ENCODE measurements at places on chromosomes 1 and 21. TPM values are rescaled to one million over a fixed set of nuclear protein-coding genes. Genes with fewer than 3 reads are reported as not detected.

DNA sequence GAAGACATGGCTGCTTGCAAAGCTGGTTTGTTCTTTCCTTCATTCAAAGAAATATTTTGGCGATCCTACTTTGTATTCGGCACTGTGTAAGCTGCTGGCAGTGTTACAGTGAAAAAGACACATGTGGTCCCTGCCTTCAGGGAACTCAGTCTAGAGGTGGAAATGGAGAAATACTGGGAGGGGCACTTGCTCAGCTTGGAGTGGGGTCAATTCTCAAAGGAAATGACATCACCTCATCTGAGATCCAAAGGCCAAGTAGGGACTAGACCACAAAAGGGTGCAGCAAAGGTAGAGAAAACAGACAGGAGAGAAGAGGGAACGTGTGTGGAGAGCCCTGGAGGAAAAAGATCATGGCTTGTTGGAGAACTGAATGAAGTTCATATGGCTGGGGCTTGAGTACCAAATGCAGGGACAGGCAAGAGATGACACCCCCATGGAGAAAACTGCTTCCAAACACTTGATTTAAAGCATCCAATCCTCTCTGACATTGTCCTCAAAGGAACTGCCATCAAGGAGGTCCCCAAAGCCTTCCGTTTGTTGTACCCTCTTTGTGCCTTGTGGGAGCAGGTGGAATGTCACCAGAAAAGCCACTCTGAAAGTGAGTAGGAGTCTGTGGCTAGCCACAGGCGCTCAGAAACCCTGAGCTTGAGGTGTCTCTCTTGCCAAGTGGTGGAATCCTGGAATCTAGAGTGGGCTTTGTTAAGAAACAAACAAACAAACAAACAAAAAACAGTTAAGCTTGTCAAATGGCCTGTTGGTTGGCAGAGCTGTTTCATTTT is 48.3 kb upstream of the TDRD10 start:
- DNase-seq: no peak

DNA sequence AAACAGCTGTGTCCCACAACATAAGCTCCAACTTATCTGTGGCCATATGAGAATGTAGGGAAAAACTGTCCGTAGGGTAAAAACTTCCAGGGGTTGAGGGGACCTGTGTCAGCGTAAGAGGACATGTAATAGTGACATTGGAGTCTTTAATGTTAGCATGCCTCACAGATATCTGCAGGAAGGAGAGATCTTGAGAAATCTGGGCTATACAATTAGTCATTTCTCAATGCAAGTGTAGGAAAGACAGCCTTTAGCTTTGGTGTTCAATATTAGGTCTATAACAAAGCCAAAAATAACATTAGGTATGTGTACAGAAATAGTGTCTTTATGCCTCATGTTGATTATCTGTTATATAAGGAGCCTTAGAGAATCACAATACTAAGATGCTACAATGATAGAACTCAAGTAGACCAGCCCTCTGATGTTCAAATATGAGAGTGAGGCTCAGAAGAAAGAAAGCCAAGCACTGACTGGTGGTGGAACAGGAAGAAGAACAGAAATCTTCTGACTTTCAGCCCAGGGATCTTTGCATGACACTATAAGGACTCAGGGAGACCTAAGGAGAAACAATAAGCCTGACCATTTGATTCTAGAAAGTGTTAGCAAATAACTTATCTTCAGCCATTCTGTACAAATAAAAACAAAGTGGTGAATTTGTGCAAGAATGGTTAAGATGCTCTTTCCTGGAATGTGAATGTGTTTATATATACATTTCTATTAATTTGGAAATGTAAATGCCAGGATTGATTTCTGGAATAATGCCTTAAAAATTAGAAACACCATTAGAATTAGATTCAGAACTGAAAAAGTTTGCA is 152.6 kb downstream of the ZC3H11B start:
- DNase-seq: no peak

- DNase-seq: no peak
Observed at GRCh38 chr1:150516616-150517015, 1.1 kb downstream of the FALEC start.

- DNase-seq: no peak
Observed at GRCh38 chr1:166868639-166869038, 7.4 kb downstream of the TADA1 start.

- no peak for DNase-seq
Observed at GRCh38 chr21:35291973-35292627, 243.0 kb upstream of the RUNX1 start.

DNA sequence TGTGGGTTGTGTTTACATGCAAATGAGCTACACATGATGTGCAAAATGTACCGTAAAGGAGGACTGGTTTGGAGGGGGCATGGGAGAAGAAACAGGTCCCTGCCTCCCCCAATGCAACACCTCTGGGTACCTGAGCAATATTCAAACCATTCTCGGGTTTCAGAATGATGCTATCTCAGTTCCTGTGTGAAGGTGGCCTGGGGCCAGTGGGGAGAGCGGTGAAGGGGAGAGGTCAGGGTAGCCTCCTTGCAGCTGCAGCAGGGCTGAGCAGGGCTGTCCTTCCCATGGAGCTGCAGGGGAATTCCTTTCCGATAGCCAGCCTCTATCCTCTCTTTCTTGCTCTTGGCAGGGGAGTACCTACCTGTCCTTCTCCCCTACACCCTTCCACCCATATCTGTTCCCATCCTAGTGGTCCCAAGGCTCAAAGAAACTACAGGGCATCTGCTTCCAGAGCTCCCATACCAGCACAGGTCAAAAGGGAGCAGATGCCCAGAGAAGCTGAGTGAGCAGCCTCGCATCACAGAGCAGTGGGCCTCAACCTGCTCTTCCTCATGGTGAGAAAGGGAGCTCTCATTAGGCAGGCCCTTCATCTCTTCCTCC is 11.9 kb downstream of the MEF2D start:
- DNase-seq: no peak

GRCh38 chr1:63975481-63975880 is 201.7 kb downstream of the ROR1 start:
- no peak for DNase-seq

DNA sequence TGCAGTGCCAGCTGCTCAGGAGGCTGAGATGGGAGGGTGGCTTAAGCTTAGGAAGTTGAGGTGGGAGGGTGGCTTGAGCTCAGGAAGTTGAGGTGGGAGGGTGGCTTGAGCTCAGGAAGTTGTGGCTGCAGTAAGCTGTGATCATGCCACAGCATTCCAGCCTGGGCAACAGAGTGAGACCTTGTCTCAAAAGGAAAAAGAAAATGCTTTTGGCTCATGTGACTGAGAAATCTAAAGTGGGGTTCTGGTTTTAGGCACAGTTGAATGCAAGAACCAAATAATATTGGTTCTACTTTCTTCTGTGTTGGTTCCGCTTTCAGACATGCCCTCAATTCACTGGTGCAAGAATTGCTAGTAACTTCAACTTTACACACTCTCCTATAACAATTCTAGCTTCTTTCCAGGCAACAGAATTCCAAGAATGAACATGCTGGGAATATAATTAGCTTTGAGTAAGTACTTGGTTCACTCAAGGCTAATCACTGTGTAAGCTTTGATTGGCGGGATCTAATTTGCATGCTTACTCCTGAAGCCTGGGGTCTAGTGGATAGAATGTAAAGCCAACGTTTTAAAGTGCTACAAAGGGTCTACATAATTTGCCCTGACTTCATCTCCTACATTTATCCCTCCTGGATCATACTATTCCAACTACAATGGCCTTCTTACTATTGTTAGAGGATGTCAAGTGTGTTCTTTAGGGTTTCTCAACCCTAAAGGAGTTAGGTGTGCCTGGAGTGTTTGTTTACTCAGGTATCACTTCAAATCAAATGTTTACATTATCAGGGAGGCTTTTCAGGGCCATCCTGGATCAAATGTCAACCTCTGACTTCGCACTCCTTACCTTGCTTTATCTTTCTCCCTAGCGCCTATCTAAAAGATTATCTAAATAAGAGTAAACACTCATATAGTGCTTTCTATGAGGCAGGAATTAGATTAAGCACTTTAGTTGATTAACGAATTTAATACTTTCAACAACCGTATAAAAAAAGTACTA is 115.1 kb downstream of the SLC16A1 start:
- no peak for DNase-seq

- DNase-seq: no peak
Observed at GRCh38 chr1:11857164-11857851, 1.4 kb downstream of the NPPB start.

DNA sequence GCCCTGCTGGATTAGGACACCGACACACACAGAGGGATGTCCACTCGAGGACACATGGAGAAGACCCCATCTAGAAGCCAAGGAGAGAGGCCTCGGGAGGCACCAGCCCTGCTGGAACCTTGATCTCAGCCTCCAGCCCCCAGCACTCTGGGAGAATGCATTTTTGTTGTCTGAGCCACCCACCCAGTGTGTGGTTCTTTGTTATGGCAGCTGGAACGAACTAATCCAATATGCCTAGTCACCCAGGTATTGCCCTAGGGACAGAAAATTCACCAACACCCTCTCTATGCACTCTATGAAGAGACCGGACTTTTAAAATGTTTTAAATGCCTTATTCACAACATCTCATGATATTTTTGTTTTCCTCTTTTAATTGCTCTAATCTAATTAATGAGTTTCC is 117.4 kb downstream of the CRYAA start:
- no peak for DNase-seq

DNA sequence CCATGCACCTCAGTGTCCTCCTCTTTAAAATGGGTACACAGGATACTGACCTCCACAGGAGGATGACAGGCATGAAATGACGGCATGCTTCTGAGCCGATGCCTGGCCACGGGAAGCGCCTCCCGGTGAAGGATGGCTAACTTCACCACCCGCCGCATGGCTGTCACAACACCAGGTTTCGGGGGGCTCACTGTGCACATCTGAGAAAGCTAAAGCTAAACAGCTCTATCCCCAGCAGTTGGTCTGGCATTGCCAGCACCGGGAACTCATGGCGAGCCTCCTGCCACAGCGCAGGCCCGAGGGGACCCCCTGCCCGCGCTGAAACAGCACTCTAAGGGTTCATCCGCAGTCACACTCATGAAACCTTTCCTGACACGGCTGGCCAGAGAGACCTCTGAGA is 16.0 kb downstream of the NPHP4 start:
- no peak for DNase-seq

DNA sequence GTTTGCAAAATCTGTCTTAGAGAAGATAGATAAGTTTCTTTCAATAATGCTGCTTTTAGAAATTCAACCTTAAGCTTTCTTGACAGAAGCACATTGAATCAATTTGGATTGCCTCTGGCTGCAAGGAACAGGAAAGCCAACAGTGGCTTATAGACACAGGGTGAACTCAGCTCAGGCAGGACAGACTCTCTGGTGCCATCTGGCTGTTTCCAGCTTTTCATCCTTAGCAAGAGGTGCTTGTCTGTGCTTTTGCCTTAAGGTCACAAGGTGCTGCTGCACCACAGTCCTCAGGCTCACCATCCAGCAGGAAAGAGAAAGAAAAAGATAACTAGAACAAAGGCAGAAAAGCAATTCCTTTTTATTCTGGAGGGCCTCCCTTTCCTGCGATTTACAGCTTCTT is 93.7 kb upstream of the ETS2 start:
- no peak for DNase-seq

Gene KCTD3
- total RNA-seq: 17.2 TPM

Gene DVL1
- 69.2 TPM for total RNA-seq

Gene KRTAP12-3
- total RNA-seq: not detected

Gene BMP8B
- total RNA-seq: 0.59 TPM

Gene LAMC2
- total RNA-seq: 2.1 TPM

Gene GCSAML
- 0.59 TPM for total RNA-seq

Gene TFF2
- total RNA-seq: not detected

Gene B3GALT2
- 48.6 TPM for total RNA-seq

Measured in left cardiac atrium (tissue), 4 donors.